ENCODE measurements at places on chromosomes 1 and 21.
A peak's percentile ranks its signal among the peaks of the same experiment; 100 is the strongest.

GRCh38 chr1:151807766-151808165 is 2.5 kb upstream of the LINGO4 start:
- no peak for DNase-seq

- no peak for DNase-seq
These were observed 99.5 kb upstream of the DUSP10 start for GRCh38 chr1:221841251-221841982.

GRCh38 chr1:222285526-222285925 is 262.4 kb downstream of the HHIPL2 start:
- DNase-seq: no peak

DNA sequence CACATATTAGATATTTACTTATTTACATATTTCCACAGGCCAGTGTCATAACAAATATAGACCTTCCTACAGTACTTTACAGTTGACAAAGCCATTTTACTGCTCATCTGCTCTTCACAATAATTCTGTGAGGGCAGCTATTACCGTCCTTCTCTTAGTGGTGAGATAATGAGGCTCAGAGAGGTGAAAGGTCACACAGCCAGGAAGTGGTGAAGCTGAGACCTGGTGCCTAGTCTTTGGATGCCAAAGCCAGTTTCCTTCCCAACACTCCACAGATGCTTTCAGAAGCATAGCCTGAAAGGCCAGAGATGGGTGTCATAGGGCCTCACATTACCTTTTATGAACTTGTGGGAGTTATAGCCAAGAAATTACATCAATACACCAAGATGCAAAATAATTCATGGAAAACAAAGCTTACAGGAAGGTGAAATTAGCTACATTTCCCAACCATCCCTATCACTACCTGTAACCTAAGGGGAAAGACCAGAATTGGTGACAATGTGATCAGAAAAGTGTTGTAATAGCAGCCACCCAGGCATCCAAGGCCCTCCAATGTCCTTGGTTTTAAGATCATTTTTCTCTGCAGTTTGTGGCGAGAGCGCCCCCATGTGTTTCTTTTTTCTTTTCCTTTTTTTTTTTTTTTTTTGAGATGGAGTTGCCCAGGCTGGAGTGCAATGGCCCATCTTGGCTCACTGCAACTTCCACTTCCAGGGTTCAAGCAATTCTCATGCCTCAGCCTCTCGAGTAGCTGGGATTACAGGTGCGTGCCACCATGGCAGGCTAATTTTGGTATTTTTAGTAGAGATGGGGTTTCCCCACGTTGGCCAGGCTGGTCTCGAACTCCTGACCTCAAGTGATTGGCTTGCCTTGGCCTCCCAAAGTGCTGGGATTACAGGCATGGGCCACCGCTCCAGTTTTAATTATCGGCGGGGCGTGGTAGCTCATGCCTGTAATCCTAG is 26.5 kb upstream of the RPL11 start:
- no peak for DNase-seq

DNA sequence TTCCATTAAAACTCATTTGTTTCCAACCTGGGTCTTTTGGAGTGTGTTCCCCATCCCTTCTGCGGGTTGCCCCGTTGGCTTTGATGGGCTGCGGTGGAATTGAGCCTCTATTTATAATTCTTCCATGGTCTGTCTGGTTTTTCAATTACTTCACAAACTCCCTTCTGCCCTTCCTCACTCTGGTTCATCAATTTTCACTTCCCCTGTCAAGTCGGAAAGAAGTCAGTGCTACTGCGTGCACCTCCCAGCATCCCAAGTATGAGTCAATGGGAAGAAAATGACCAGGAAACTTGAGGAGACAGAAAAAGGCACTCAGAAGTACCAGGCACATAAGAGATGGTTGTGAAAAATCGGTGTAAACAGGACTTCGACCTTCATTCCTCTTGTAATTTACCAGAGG is 126.2 kb downstream of the KAZN start:
- DNase-seq: no peak

DNA sequence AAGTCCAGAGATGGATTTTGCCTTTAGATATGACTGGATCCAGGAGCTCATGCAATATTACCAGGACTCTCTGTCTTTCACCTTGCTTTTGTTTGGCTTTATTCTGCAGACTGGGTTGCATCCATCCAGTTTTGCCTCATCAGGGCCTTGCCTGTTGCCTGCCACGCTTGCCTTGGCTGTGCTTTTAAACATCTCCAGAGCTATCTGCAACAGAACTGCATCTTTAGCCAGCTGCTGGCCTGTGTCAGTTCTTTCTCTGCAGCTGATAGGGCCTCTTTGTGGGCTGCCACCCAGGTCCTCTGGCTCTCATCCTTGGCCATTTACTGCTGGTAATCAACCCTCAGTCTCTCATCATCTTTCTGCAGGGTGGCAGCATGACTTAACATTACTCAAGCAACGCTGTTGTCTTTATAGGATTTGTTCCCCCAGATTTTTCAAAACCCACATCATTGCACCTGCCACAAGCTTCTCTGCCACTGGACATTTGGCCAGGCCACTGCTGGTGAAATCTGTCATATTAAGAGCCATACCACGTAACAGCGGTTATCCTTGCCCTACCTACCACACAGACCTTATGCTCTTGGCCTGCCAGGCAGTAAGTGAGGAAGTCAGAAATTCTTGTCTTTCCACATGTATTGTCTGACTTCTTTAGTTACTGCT is 24.4 kb upstream of the HUNK start:
- DNase-seq: no peak

DNA sequence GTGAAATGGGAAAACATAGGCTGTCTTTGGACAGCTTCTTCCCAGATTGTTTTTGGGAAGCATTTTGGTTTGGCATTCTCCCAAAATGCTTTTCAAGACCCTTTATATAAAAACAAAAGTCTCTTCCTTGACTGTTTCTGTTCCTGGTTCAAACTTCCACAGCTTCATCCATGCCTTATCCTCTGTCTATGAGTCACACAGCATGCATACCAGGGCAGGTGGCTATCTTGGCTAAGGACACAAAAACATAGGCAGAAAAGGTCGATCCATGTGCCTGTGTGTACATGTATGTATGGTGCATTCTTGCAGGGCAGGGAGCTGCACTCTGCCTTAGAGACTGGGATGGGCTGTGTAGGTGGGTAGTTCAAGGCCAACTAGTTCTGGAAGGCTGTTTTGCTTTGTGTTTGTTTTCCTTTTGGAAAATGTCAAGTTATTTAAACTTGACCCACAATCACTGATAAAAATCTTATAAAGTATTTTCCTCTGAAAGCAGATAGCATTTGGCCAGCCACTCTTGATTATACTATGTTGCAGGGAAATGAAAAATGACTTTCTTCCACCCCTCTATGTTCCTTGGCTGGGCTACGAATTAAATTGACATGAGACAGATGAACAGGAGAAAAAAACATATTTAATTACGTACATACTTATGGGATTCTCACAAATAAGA is 437.0 kb downstream of the SIPA1L2 start:
- no peak for DNase-seq

- no peak for DNase-seq
These were observed 12.5 kb downstream of the CDC7 start for GRCh38 chr1:91513160-91513559.

DNA sequence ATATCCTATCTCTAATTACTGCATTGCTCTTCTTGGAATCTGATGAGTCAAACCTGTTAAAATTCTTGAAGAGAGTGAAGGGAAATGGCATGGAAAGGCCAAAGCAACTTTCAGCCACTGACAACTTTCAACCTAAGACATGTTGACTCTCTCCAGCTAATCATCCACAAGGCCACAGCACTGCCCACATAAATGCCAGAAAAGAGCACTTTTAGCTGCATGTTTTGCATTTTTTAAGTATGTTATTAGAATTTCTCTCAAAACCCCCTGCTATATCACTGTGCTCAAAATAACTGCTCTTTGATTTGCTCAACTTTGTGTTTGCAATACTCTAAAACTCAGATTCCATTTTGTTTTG is 352.5 kb downstream of the ADGRL2 start:
- DNase-seq: no peak

DNA sequence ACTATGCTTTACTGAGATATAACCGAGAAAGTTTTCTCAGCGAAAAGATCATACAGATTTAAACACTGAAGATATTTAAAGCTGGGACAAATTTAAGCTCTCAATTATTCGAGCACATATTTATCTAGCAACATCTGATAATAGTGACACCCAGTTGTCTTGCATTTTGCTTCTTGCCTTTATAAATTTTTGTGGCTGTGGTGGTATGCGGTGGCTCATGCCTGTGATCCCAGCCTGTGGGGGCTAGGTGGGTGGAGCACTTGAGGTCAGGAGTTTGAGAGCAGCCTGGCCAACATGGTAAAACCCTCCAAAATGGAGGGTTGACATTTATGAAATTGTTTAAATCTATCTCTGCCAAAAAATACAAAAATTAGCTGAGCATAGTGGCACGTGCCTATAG is 312.2 kb downstream of the SPATA17 start:
- DNase-seq: no peak

- no peak for DNase-seq
These were observed 21.0 kb downstream of the CNIH4 start for GRCh38 chr1:224377676-224378006.

DNA sequence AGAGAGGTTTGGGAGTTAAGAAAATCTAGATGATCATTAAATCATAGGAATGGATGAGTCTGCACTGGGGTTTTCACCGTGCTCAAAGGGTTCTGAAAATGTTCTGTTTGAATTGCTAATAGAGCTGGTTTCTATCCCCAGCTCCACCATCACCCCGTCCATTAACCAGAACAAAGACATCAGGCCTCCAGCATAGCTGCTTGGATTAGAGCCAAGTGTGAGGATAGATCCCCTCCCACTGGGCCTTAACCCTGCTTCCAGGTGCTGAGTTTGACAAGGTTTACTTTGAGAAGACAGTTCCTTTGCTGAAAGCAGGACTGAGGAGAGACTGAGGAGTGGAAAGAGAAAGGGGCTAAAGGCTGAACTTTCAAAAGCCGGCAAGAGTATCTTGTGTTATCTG is 48.3 kb downstream of the MPZL1 start:
- DNase-seq: no peak

GRCh38 chr1:44084998-44085675 is 33.5 kb upstream of the KLF17 start:
- peak; percentile 59 for DNase-seq

- DNase-seq: peak; percentile 7
These were observed 208.3 kb upstream of the RUNX1 start for GRCh38 chr21:35257413-35257812.

GRCh38 chr1:221612047-221612777 is 129.7 kb downstream of the DUSP10 start:
- peak; percentile 47 for DNase-seq

DNA sequence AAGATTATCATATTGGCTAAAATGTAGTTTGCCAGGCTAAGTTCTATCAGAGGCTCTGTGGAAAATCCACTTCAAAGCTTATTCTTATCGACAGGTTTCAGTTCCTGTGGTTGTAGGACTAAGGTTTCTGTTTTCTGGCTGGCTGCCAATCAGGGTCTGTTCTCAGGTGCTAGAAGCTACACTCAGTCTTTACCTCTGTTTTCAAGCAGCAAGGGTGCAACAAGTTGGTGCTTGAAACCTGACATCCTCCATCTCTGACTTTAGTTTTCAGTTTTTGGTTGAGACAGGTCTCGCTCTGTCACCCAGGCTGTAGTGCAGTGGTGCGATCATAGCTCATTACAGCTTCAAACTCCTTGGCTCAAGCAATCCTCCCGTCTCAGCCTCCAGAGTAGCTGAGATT is 15.3 kb upstream of the TMCO2 start:
- no peak for DNase-seq

GRCh38 chr1:150233359-150234308 is 2.3 kb downstream of the ANP32E start:
- no peak for DNase-seq

- no peak for DNase-seq
These were observed 14.7 kb upstream of the GUCA2A start for GRCh38 chr1:42179275-42179674.

DNA sequence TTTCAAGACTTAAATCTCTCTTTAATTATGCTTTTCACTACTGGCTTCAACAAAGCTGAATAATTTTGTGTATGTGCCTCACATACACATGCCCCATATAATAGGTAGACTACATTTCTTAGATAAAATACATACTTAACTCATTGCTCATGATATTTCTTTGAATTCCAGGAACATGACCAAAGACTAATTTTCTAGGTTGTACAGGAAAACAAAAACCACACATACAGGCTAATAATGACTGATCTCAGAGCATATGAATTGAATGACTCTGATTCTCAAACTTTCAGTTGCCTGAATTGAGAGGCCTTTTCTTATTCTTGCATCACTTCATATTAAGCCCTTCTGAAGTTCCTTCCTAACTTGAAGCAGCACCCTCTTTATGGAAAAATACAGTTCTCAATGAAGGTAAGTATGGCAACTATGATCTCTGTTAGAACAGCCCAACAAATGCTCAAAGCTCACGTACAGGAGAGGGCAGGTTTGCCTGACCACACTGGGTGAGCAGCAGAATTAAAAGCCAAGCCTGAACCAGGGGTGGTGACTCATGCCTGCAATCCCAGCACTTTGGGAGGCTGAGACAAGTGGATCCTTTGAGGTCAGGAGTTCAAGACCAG is 22.6 kb upstream of the UAP1 start:
- peak; percentile 92 for DNase-seq

DNA sequence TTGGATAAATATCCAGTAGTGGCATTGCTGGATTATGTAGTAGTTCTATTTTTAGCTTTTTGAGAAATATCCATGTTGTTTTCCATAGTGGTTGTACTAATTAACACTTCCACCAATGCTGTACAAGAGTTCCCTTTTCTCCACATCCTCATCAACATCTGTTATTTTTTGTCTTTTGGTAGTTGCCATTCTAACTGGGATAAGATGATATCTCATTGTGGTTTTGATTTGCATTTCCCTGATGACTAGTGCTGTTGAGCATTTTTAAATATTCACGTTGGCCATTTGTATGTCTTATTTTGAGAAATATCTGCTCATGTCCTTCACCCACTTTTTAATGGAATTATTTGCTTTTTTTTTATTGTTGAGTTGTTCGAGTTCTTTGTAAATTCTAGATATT is 183.9 kb downstream of the PTPRU start:
- no peak for DNase-seq

DNA sequence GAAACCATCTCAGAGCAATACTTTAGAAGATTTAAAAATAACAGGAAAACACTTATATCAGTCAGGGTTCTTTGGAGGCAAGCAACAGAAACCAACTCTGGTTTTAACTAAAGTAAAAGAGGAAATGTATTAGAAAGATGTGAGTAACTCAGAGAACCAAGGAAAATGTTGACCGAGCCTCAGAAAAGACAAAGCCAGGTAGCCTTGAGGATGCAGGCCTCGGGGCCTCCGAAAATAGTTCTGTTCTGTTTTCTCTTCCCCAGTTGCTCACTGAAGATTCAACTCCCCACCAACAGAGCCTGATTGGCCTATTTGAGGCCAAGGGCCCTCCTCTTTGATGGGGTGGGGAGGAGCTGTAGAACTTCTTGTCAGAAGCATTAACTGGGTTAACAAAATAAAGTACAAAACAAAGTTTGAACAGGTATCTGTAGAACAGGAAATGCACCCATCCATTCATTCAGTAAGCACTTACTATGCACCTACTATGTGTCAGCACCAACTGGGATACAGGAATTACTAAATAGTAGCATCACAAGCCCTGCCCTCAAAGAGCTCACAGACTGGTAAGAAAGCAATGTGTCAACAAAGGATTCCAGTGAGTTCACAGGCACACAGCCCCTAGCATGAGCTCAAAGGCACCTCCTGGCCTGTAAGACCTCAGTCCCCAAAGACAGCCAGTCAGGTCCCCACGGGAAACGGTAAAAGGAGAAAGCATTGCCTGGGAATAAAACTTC is 12.6 kb downstream of the SLAMF8 start:
- DNase-seq: no peak

GRCh38 chr1:95582746-95583145 is 348.7 kb downstream of the RWDD3 start:
- DNase-seq: no peak

GRCh38 chr21:25296252-25296651 is 311.0 kb downstream of the MRPL39 start:
- DNase-seq: no peak

- DNase-seq: no peak
These were observed 7.6 kb downstream of the RPL5 start for GRCh38 chr1:92839442-92839841.
